NCI-H748 treated with DMSO at 0.1 percent for 48 hours (cell line): ENCODE measurements at places on chromosomes 5 and 9.

DNA sequence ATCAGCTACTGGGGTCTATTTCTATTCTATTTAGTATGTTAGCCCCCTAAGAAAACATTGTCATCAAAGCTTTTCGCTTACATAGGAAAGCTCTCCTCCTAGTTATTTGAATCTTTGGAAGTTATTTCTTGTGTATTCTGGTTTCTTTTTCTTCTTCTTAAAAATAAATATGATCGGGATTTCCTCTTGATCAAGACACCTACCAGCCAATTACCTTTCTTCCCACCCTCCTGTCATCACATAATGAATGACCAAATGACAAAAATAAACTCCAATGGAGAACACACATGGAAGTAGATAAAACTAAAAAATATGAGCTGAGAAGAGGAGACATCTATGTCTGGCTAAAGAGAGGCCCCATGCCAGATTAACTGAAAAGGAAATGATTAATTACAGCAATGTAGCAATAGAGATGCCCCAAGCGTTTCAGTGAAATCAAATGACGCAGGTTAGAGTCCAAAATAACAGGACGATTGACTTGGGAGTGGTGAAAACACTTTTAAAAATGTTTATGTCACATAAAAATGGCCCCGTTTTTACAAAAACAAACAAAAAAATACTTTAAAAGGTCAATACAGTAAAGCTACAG, 59.5 kb upstream of the PCSK1 start:
- DNase-seq, result no peak

GRCh38 chr5:176822793-176823481, 12.6 kb downstream of the UNC5A start:
- DNase-seq, result no peak

GRCh38 chr9:137722481-137722880, 103.7 kb downstream of the EHMT1 start:
- DNase-seq, result no peak

GRCh38 chr5:7010591-7010990, 297.4 kb downstream of the TENT4A start:
- no peak for DNase-seq

GRCh38 chr9:130008538-130008937, 34.5 kb downstream of the FNBP1 start:
- no peak for DNase-seq

DNA sequence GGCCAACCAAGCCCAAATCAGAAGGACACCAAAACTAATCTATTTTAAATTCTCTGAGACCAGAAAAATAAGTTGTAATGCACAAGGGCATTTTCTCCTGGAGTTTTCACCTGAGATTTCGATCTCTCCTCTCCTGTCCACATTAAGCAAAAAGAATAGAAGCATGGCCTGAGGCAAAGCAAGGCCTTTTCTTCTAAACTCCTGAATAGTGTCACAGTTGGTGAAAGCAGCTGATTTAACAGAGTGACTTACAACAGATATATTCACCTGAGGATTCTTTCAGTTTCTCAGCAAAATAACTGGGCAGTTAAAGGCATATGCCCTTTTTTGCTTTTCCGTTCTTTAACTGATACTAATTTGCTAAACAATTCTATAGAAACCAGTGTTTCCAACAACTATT, 547.7 kb downstream of the EFNA5 start:
- no peak for DNase-seq

GRCh38 chr9:19759066-19759465, 29.8 kb downstream of the SLC24A2 start:
- no peak for DNase-seq

- DNase-seq, result no peak
Observed at GRCh38 chr5:73339051-73339575, 109.5 kb downstream of the FOXD1 start.

DNA sequence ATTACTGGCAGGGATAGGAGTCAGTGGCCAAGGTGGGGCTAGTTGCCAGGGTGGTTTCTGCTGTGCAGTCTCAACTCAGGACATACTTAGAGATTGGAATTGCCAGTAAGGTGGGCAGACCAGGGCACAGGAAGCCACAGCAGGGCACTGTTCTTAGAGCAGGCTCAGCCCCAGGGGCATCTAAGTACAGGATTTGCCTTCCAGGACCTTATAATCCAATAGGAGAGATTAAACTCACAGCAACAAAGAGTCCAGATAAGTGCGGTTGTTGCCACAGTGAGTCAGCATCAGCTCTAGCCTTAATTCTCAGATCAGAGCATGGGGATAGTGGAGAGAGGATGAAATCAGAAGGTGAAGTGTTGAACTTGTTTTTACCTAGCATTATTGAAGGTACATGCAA, 265.8 kb upstream of the TRPC7 start:
- no peak for DNase-seq

DNA sequence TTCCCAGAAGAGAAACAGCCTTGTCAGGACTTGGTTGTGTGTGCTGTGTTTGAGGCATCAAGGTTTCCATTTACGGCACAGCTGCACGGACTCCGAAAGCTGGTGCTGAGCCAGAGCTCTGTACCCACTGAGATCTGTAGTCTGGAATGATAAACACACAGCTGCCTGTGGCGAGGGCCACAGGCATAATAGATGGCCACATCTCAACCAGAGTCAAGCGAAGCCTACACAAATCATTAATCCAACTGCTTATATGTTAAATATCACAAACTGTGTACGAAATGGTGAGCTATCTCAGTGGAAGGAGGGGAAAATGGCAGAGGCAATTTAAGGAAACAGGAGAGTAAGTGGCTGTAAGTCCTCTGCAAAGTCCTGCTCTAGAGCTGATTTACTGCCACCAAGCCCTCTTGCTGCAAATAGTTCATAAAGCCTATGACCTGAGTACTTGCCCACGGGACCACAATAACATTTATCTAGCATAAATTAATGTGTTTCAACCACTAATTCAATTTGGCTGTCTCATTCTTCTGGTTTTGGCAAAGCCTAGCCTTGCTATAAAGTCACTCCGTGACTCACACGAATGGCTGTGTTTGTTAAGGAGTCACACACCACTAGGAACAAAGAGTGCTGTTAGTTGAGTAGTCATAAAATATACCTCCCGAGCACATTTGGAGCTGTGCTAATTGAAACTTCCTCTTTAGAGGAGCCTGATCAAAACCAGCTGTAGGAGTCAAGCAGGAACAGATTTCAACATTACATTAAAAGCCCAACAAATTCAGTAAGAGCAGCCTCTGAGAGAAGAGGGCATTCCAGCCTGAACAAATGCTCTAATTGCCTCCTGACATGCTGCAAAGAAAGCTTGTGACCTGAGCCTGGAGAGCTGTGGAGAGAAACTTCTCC, 738.6 kb upstream of the ZNF608 start:
- peak; percentile 97 for DNase-seq

DNA sequence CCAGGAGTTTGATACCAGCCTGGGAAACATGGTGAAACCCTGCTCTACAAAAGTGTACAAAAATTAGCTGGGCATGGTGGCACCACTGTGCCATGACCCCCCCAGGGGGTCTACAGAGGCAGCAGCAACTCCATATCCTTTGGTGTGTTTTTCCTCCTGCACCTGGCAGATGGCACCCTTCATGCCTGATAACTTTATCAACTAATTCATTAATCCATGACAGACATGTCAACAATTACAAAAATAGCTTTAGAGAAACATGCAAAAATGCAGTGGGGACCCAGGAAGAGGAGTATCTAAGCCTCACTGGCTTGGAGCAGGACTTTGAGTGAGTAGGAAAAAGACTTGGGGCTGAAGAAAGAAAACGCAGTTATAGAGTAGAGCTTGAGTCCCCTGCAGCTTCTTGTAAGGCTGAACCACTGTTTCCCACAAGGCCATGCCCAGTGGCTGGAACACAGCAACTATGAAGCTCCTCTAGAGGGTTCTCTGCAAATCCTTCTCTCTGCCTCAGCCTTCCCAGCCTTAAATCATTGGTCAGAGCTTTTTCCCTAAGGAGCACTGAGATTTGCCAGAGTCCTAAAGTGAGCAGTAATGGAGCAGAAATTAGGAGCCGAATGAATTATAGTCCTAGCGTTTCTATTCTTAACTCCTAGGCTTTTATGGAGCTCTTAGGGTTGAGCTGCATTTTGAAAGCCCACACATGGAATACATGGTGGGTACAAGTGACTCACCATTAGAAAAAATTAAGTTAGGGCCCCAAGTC, 25.5 kb upstream of the B4GALT1 start:
- DNase-seq, result no peak

- no peak for DNase-seq
Observed at GRCh38 chr5:172093965-172094364, 87.5 kb upstream of the FBXW11 start.

- no peak for DNase-seq
Observed at GRCh38 chr9:117678871-117679270, 25.3 kb upstream of the TLR4 start.

GRCh38 chr5:151078490-151079262, 2.2 kb downstream of the TNIP1 start:
- DNase-seq, result no peak

- peak; percentile 66 for DNase-seq
Observed at GRCh38 chr5:89343666-89344065, 460.7 kb upstream of the MEF2C start.

DNA sequence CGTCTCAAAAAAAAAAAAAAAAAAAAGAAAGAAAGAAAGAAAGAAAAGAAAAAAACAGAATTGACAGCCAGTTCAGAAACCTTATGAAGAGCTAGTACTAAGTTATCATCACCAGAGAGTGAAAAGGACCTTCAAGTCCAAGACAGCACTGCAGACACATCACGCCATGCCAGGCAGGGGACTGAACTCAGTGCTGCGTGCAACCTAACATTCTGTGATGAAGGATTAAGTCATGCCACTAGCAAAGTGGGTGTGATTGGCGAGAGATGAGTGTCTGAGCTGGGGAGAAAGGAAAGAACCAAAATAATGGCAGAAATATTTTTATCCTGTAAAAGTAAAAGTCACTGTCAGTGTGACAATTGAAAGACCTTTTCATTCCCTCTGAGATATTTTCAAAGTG, 54.7 kb downstream of the MAP1B start:
- no peak for DNase-seq

GRCh38 chr9:120366644-120367019, 213.3 kb downstream of the CDK5RAP2 start:
- DNase-seq, result no peak

DNA sequence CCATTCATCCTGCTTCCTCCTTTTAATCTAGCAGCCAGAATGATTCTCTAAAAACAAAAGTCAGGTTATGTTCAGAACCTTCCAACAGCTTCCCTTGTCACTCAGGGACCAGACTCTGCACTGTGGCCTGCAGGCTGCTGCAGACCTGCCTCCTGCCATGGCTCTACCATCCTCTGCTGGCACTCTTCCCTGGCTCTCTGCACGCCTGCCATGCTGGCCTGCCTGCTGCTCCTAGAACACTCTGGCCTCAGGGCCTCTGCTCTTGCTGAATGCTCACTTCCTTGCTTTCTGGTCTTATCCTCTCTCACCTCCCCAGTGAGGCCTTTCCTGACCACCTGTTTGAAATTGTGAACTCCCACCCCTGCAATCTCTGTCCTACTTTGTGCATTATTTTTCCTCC, 149.4 kb downstream of the CD180 start:
- no peak for DNase-seq

DNA sequence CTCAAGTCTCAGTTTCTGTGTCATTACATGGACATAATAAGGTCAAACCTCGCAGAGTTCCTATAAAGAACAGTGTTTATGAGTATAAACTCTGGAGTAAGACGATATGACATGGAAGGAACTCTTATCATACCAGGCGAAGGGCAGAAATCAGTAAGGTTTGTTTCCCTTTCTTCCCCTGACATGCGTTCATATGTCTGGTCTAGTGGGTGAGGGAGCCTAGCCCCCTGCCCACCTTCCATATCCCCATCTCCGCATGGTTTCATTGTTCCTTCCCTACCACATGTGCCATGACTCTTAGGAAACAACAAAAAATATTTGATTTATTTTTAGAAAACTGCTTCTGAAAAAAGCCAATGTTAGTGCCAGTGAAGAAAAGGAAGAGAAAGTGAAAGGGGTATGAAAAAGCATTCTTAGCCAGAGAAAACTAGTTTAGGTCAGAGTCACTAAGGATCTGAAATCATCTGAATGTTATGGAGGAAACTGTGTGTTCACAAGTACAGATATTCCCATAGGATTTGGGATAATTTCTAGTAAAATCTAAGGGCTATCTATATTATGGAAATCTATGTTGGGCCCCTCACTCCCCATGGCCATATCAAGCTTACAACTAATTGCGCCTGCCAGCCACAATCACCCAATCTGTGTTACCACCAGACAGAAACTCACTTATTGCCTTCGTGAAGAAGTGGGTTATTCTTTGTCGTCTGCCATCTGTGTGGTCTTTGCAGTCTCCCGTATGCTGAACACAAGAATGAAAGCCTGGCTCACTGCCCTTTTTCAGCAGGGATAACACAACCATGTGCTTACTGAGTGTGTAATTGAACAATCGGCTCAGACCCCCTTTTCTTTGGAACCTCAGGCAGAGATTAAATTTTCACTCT, 19.9 kb upstream of the HMHB1 start:
- no peak for DNase-seq

- DNase-seq, result no peak
Observed at GRCh38 chr9:93976081-93976480, 20.9 kb upstream of the BARX1 start.

DNA sequence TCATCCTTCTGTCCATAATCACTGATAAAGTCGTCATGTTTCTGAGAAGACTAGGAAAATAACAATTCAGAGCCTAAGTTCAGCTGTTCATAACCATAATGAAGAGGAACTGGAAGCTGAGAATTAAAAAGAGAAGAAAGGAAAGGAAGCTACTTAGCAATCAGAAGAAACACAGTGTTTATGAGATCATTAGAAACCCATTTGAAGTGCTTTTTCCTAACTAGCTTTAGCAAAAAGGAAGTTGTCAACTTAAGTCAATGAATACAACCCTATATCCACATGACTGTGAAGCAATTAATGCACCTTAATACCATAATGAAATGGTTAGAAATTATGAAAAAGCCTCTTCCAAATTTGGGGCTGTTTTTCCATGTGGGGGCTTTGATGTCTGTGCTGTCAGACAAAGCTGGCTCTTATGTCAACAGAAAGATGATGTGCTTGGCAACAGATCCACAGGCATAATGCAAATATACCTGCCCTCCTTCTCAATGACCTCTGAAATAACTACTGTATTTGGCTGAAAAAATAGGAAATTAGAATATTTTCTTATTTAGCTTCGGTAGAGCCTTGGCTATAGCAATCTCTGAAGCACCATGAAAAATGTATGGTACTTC, 463.5 kb downstream of the RASEF start:
- DNase-seq, result peak; percentile 75

- no peak for DNase-seq
Observed at GRCh38 chr5:98296426-98296825, 477.0 kb upstream of the RGMB start.

GRCh38 chr5:129079496-129079895, 15.1 kb upstream of the ISOC1 start:
- DNase-seq, result no peak

DNA sequence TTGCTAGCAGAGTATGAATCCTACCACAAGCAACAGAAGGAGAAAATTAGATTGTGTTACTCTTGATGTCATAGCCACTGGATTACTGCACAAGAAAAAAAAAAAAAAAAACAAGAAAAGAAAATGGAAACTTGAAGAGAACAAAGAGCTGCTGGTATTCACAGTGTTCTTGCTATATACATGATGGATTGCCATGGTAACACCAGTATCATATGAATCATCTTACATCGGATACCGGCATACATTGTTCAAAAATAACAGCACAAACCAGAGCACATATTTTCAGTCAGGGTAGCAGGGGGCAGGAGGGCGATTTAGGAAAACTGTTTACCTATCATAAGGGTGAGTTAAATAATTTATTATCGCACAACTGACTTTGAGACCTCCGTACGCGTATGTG, 472.9 kb downstream of the PDE4D start:
- DNase-seq, result no peak

GRCh38 chr5:132829742-132830435, 558 bp downstream of the SHROOM1 start:
- peak; percentile 51 for DNase-seq

- no peak for DNase-seq
Observed at GRCh38 chr9:29043072-29043471, 1469.8 kb upstream of the C9orf72 start.
